Stimulated activated CD8-positive, alpha-beta memory T cell treated with anti-CD3 and anti-CD28 coated beads, Interleukin-15, amount 100 ng/mL, for 48 hours (primary cell): ENCODE measurements at places on chromosomes 1 and 21.
A peak's percentile ranks its signal among the peaks of the same experiment; 100 is the strongest.

- DNase-seq, result no peak
Measured at GRCh38 chr1:234724516-234725176, 114.7 kb upstream of the IRF2BP2 start.

- DNase-seq, result no peak
Measured at GRCh38 chr1:104726917-104727316, 977.2 kb downstream of the AMY1C start.

- no peak for DNase-seq
Measured at GRCh38 chr1:33151116-33151515, 30.7 kb downstream of the TRIM62 start.

DNA sequence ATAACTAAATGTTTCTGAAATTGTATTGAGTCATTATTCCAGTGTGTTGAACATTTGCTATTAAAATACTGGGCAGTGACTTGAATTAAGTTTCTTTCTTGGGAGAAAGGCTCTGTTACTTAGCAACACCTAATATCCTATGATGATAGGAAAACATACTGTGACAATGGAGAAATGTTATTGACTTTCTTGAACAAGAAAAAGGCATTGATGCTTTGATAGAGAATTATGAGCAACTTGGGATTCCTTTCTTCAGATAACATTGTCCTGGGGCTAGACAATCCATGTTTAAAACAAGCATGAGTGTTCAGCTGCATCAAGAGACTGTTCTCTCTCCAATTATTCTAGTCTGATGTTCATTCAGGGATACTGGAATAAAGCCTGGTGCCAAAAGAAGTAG lies 215.9 kb upstream of the L1TD1 start:
- no peak for DNase-seq

DNA sequence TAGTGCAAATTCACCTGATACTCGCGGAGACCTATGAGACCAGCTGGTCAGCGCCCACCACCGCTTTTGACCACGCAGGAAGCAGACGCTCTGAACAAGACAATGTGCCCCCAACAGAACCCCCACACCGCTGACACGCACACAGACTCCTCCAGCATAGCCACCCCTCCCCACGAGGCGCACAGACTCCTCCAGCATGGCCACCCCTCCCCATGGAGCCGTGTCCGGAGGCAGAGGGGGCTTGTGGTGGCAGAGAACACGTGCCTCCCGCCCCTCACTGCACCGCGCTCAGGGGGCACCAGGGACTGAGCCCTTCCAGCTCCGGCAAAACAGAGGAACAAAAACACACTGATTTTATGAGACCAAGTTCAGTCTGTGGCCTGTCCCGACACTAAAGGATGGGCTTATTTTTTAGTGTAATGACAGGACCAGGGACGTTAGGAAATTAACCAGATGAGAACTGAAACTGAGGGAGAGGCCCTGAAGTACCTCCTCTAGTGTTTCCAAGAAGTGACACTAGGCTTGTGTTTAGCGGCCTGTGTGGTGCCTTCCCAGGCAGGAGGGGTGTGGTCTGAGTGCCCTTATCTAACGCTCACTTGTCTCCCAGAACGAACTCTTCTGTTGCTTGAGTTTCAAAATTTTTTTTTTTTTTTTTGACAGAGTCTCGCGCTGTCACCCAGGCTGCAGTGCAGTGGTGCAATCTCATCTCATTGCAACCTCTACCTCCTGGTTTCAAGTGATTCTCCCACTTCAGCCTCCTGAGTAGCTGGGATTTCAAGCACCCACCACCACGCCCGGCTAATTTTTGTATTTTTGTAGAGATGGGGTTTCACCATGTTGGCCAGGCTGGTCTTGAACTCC lies 10.0 kb upstream of the AGPAT3 start:
- peak; percentile 23 for DNase-seq

GRCh38 chr1:8765198-8765597 lies 52.2 kb downstream of the RERE start:
- no peak for DNase-seq

- no peak for DNase-seq
Measured at GRCh38 chr1:57093122-57093521, 127.3 kb upstream of the C8B start.

DNA sequence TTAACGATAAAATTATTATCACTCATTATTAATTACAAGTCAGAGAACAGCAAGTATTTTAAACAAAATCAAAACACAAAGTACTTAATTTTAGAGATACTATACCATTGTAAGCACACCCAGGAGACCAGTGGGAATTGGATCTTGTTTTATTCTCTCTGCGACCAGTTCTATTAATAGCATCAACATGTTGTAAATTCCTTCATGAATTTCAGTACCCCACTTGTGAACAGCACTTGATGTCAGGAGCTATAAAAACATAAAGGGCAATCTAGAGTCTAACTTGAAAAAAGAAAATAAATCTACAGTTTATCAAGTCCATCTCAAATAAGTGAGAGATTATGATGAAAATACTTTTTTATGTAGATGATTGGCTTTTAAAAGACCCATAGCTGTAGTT lies 42.9 kb downstream of the USP24 start:
- no peak for DNase-seq

GRCh38 chr1:28313702-28314546 lies 14.9 kb upstream of the MED18 start:
- DNase-seq, result no peak

GRCh38 chr1:118338936-118339335 lies 153.9 kb upstream of the SPAG17 start:
- no peak for DNase-seq

- DNase-seq, result no peak
Measured at GRCh38 chr1:30271401-30272276, 451.7 kb downstream of the MATN1 start.

DNA sequence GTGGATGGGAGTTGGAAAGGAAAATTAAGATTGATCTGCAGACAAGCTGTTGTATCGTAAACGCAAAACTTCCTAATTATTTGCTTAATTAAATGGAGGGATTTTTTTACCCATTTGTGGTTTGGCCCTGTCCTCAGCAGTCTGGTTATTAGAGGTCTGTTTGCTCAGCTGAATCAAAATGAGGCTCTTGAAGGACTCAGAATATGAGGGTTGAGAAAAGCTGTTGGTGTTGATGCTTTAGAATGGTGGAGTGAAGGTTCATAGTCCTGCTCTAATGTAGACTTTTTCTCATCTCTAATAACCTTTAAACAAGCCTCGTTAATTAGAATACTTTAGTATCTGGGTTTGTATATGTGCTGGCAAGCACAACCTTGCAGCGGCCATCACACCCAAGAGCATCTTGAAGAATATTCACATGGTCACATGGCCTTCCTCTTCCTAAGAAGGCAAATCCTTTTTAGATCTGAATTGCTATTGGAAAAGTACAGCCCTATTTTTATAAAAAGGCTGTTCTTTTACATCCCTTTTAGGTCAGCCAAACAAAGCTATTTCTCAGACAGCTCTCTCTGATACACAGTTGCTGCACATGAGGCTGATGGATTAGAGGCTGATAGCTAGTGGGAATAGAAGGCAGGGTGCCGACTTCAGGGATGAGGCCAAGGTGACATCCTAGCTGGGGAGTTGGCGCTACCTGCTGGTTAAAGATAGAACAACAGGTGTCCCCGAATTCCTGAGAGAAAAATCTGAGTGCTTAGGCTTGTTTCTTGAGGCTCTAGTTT lies 53.8 kb downstream of the MACF1 start:
- no peak for DNase-seq

- peak; percentile 34 for DNase-seq
Measured at GRCh38 chr1:235327559-235328270, at the start of gene ARID4B. Gene ARID4B, minus strand, starts transcription at chr1:235328179. Its CDS starts 1,260 bp downstream, at chr1:235326919.

DNA sequence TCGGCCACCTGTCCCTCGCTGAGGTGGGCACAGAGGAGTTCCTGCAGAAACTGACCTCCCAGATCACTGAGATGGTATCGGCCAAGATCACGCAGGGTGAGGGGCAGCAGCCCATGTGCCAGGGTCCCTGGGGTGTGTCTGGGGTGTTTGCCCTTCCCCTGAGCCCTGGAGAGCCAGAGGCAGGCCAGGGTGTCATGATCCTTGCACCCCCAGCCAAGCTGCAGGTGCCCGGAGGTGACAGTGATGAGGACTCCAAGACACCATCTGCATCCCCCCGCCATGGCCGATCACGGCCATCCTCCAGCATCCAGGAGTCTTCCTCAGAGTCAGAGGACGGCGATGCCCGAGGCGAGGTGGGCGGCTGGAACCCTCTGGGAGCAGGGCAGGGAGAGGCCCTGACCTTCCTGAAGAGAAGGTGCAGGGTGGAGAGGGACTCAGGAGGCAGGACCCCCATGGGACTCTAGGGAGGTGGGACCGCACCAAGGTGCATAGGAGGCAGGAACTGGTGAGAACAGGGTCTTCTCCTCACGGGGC lies 69.5 kb downstream of the TRIM11 start:
- DNase-seq, result no peak

GRCh38 chr1:10170239-10170574 lies 40.2 kb upstream of the KIF1B start:
- DNase-seq, result no peak

GRCh38 chr1:214277704-214278635 lies 3.0 kb upstream of the SMYD2 start:
- DNase-seq, result no peak

GRCh38 chr1:221035662-221036153 lies 156.5 kb downstream of the HLX start:
- DNase-seq, result no peak

DNA sequence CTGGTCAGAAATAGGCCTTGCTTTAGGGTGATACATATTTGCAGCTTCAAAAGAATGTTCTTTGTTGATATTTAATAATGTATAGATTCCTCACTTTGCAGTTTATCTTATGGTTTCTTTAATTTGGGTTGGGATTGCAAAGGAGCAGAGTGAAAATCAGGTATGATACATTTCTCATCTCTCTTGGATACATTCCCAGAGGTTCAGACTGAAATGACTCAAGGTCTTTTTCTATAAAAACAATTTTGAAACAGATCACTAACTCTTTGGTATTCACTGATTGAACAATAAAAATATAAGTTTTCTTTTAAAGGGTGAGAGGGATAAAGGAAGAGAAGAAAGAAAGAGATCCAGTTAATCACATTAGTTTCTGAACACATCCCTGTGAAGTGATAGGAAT lies 606.5 kb upstream of the CAMK1G start:
- DNase-seq, result no peak
